ENCODE measurements at places on chromosomes 2 and 18. TPM values are rescaled to one million over a fixed set of nuclear protein-coding genes. Genes with fewer than 3 reads are reported as not detected.

The LHCGR gene
- 0.67 TPM for polyA plus RNA-seq

The KCNG2 gene
- 1.5 TPM for polyA plus RNA-seq

The ANKRD30B gene
- 0.81 TPM for polyA plus RNA-seq

The CKAP2L gene
- polyA plus RNA-seq: 6.0 TPM

The ANO7 gene
- 3.1 TPM for polyA plus RNA-seq

The SLC11A1 gene
- polyA plus RNA-seq: 1.5 TPM

The CD8B2 gene
- 0.59 TPM for polyA plus RNA-seq

The MPP4 gene
- polyA plus RNA-seq: 0.33 TPM

The RNF125 gene
- polyA plus RNA-seq: 6.6 TPM

The ATOH8 gene
- 16.8 TPM for polyA plus RNA-seq

The BCL11A gene
- polyA plus RNA-seq: 58.0 TPM

The CEP192 gene
- polyA plus RNA-seq: 25.7 TPM

The GREB1 gene
- 24.3 TPM for polyA plus RNA-seq

The HAUS1 gene
- polyA plus RNA-seq: 37.9 TPM

The ERMN gene
- polyA plus RNA-seq: 35.1 TPM

The SEPTIN10 gene
- 64.8 TPM for polyA plus RNA-seq

The MYO5B gene
- 3.1 TPM for polyA plus RNA-seq

The STON1 gene
- 17.1 TPM for polyA plus RNA-seq

Measured in spinal cord (tissue), 10 donors.